Stimulated activated CD8-positive, alpha-beta memory T cell treated with anti-CD3 and anti-CD28 coated beads, Interleukin-7, amount 100 ng/mL, for 24 hours (primary cell): ENCODE measurements at places on chromosomes 13 and 19.

GRCh38 chr13:111158136-111158805 lies 43.2 kb downstream of the ARHGEF7 start:
- no peak for DNase-seq

DNA sequence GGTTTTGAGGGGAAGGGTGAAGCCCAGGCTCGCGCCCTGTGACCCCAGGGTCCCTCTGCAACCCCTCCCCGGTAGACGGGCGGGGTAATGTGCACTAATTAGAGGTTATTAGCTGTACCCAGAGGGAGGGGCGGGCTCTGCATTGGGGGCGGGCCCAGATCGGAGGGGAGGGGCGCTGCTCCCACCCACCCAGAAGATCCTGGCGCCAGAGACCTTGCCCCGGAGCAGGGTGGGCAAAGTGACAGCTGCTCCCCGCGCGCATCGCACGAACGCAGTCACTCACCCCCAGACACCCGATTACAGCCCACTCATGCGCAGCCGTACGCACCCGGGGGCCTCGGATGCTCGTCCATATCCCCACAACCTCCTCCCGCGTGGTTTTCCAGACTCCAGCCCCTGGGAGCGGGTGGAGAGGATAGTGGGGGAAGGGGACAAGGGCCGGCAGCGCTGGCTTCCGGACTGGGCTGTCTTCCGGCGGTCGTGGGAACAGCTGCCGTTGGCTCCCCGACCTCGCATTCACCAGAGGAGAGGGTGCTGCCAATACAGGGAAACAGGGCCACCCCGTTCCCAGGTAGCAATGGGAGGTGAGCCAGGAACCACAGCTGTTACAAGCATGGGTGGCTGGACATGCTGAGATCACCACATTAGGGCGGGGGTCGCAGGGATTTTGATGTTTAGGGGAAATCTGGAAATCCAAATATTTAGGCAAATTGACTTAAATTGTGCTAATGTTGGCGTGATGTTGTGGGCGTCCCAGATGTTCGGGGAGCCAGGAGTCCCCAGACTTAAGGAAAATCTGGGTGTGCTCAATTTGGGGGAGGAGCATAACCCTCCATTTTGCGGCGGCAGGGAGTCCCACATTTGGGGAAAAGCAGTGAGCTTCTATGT lies 2.9 kb upstream of the HOOK2 start:
- DNase-seq, result no peak

DNA sequence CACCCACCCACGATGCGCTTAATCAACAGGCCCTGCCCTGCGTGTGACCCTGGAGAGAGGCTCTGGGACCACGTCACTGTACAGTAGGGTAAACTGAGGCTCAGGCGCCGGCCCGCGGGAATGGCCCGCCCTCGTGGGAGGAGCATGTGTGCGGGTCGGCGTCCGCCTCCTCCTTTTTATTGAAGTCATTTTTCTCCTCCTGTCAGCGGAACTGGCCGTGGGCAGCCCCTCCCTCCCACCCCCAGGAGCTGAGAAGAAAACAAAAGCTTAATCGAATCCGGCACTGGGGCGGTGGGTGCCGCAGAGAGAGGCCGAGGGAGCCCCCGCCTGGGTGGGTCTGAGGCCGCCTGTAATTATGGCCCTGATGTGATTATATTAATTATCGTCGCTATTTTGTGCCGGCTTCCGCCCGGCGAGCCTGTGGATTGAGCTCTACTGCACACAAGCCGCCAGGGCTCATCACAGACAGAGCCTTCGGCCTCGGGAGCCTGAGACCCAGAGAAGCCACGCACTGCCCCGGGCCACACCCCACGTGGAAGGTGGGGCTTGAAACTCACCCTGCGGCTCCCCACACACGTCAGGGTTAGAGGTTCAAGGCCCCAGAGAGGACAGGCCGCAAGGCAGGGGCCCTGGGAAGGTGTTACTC lies 7.0 kb downstream of the C2CD4C start:
- no peak for DNase-seq

- no peak for DNase-seq
Measured at GRCh38 chr19:48629297-48629598, 7.9 kb downstream of the DBP start.

DNA sequence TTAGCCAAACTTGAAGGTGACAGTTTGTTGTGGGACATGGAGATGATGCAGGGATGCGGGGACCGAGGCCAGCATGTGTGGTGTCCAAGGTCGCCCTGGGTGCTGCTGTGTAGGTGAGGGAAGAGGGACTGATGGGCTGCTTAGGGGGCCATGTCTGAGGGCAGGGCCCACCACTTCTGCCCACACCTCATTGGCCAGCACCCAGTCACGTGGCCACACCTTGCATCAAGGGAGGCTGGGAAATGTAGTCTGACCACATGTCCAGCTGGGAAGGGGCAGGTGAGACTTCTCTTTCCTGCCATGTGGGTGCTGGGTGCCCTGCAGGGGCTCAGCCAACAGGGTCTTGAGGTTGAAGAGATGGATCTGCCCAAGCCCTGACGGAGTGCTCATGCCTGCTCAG lies 88.9 kb downstream of the KDM4B start:
- DNase-seq, result no peak

GRCh38 chr19:40261631-40262030 lies 23.5 kb downstream of the AKT2 start:
- no peak for DNase-seq

DNA sequence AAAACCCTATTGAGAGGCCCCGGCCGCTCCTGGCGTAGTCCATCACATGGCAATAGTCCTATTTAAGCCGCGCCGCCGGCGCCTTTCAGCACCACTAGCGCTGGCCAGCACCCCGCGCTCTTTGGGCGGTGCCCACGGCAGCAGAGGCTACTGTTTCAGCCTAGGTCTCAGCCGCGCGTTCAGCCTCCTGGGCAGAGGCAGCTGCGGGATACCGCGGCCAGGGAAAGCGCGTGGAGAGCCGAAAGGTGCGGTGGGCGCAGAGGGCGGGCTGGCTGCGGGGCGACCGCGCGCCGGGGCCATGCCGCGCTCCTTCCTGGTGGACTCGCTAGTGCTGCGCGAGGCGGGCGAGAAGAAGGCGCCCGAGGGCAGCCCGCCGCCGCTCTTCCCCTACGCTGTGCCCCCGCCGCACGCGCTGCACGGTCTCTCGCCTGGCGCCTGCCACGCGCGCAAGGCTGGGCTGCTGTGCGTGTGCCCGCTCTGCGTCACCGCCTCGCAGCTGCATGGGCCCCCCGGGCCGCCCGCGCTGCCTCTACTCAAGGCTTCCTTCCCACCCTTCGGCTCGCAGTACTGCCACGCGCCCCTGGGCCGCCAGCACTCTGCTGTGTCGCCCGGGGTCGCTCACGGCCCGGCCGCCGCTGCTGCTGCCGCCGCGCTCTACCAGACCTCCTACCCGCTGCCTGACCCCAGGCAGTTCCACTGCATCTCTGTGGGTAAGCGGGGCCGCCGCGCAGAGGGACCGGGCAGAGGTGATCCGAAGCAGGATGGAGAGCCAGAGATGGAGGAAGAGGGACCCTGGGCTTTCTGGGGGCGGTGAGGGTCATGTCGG lies at the start of gene GSX1:
GSX1 (plus strand) TSS at position 91 of the 826 bp plus-strand sequence; CDS start at position 299, 208 bp downstream.
- no peak for DNase-seq

DNA sequence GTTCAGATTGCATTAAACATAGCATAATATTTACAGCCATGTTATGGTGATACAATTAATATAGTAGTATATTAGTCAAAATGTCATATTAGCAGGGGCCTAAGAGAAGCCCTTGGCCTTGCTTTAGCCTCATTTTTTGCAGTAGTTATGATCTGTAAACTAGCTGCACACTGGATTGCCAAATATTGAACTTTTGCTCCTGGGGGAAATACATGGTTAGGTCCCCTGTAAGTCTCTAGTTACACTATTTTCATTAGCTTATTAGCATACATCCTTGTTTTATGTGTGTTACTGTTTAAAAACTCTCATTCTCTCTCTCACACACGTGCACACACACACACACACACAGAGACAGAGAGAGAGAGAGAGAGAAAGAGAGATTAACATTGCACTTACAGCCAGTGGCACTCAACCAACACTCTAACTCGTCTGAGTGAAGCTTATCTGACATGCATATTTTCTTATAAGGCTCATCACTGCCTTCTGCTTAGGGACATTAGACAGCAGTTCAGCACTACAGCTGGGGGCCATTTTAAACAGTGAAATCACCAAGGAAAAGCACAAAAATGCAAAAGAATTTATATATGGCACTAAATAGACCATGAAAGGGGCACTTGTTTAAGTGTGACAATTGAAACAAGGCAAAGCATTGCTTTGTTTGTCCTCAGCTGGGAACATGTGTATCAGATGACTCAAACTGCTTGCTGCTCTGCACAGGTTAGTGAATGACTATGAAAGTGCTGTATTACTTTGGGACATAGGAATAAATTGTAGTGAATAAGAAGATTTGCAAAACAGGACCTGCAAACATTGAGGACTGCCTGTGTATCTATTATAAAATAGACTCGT lies 278.7 kb downstream of the GPC6 start:
- DNase-seq, result no peak

- DNase-seq, result no peak
Measured at GRCh38 chr13:83377491-83377890, 504.8 kb downstream of the SLITRK1 start.

- no peak for DNase-seq
Measured at GRCh38 chr19:7504684-7505083, 11.2 kb upstream of the ZNF358 start.

DNA sequence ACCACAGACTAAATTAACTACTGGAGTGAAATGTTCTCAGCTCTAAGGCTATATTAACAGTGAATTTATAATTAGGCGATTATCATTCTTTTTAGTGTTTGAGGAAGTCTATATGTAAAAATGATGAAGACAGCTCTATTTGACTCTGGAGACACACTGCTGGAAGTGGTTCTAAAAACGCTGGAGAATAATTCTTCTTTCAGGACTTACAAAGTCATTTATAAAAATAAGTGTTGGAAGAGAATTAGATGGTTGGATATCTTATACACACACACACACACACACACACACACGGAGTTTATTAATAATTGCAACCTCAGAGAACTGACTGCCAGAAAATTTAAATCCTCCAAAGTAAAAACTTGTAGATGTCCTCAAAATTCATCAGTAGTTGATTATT lies 1171.3 kb downstream of the EFNB2 start:
- no peak for DNase-seq

DNA sequence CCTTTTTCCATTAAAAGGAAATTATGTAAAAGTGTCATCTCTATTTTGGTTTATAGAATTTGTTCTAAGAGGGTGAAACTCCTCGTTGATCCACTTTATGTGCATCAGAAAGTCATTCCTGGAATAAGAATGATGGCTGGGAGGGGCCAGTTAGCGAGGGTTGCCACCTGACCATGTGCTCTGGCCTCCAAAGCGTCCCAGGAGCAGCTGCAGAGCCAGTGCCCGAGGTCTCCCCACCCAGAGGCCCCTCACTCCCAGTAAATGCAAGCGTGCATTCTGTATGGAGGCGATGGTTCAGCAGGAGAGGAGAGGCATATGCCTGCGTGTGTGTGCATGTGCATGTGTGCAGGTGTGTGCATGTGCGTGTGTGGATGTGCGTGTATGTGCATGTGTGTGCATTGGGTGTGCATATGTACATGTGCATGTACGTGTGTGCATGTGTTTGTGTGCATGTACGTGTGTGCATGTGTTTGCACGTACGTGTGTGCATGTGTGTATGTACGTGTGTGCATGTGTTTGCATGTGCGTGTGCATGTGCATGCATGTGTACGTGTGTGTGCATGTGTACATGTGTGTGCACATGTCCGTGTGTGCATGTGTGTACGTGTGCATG lies 345.8 kb downstream of the TEX29 start:
- no peak for DNase-seq

- no peak for DNase-seq
Measured at GRCh38 chr13:40094056-40094455, 438.6 kb downstream of the COG6 start.

DNA sequence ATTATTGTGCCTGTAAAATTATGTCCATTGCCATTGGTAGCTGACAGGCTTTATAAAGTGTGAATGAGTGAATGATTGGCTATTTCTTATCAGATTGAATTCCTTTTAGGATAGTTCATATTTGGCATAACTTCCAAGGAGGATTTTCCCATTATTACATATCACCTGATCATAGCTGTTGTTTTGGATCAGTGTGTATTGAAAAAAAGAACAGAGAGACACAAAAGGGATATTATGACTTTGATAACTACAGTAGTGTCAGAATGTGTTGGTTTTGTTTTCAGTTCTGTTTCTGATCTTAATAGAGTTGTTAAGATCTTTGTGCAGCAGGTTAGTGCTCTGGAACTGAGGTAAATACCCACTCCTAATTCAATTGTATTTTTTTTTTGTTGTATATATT lies 103.8 kb downstream of the LRCH1 start:
- no peak for DNase-seq

- no peak for DNase-seq
Measured at GRCh38 chr19:934865-935479, 9.1 kb downstream of the ARID3A start.

- DNase-seq, result no peak
Measured at GRCh38 chr13:111251646-111252445, 68.6 kb upstream of the TEX29 start.

DNA sequence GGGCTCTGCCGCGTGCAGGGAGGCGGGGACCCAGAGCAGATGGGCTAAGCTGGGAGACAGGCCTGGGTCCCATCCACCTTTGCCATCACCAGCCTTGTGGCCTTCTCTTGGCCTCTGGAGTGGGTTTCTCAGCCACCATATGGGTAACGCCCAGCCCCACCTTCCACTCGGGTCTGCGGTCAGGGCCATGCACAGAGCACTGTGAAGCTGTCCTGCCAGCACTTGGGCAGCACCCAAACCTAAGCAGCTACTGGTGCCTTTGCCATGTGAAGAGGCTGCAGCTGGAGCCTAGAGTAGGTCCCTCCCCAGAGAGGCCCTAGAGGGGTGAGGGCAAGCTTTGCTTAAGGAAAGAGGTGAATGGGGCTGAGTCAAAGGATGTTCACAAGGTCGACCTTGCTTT lies 24.1 kb upstream of the NPAS1 start:
- no peak for DNase-seq

DNA sequence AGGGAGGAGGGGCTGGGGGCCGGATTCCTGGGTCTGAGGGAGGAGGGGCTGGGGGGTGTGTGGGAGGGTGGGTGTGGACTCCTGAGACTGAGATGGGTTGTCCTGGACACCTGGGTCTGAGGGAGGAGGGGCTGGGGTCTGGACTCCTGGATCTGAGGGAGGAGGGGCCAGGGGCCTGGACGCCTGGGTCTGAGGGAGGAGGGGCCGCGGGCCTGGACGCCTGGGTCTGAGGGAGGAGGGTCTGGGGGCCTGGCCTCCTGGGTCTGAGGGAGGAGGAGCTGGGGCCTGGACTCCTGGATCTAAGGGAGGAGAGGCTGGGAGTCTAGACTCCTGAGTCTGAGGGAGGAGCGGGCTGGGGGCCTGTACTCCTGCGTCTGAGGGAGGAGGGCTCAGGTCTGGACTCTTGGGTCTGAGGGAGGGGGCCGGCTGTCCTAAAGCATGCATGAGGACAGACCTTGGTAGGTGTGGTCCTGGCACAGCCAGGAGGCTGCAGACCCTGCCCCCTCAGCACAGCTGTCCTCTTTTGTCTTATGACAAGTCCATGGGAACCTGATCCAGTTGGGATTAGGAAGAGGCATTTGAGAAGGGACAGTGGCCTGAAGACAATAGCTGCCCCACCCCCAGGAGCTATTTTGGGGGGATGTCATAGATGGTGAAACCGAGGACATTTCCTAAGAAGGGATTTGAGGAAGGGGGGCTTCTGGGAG lies 1.3 kb downstream of the TNNT1 start:
- no peak for DNase-seq
